A549 treated with AZD2906 at 1 μM for 4 hours (cell line): ENCODE measurements at places on chromosomes 2 and 18. TPM values are rescaled to one million over a fixed set of nuclear protein-coding genes. Genes with fewer than 3 reads are reported as not detected.

The STRADB gene
- total RNA-seq, result 18.1 to 25.4 TPM (median 23.8 TPM) in 5 replicates

The PSMA8 gene
- total RNA-seq, result not detected in 5 replicates

The EVX2 gene
- 0.01 TPM in 1 of 5 replicates, not detected in the others for total RNA-seq

The EMILIN2 gene
- 9.0 to 14.7 TPM (median 12.9 TPM) in 5 replicates for total RNA-seq

The CCDC102B gene
- 0.22 to 0.39 TPM (median 0.29 TPM) in 5 replicates for total RNA-seq

The GRHL1 gene
- total RNA-seq, result 0.93 to 1.3 TPM (median 1.1 TPM) in 5 replicates

The SLC4A5 gene
- 0.15 to 0.47 TPM (median 0.24 TPM) in 5 replicates for total RNA-seq

The ANO7 gene
- total RNA-seq, result 1.6 to 2.0 TPM (median 1.9 TPM) in 5 replicates

The SCN9A gene
- 2.3 to 4.5 TPM (median 3.7 TPM) in 5 replicates for total RNA-seq

The LYPD6 gene
- total RNA-seq, result 0.04 to 0.08 TPM (median 0.07 TPM) in 5 replicates

The THSD7B gene
- not detected in 5 replicates for total RNA-seq

The NEURL3 gene
- total RNA-seq, result 0.41 to 0.89 TPM (median 0.83 TPM) in 5 replicates

The ACP1 gene
- 180 to 235 TPM (median 188 TPM) in 5 replicates for total RNA-seq

The GYPC gene
- not detected in 5 replicates for total RNA-seq

The FAP gene
- total RNA-seq, result 0.08 to 0.11 TPM (median 0.09 TPM) in 3 of 5 replicates, not detected in the others

The FOXI3 gene
- 0.05 to 0.06 TPM (median 0.05 TPM) in 4 of 5 replicates, not detected in the other for total RNA-seq

The REG3A gene
- not detected in 5 replicates for total RNA-seq

The CABYR gene
- 13.5 to 19.7 TPM (median 14.1 TPM) in 5 replicates for total RNA-seq

The EGR4 gene
- 0.19 to 0.32 TPM (median 0.25 TPM) in 5 replicates for total RNA-seq

The SATB2 gene
- 2.7 to 3.2 TPM (median 3.0 TPM) in 5 replicates for total RNA-seq

The ABCB11 gene
- 0.01 to 0.06 TPM (median 0.02 TPM) in 5 replicates for total RNA-seq

The DES gene
- 0.14 to 0.69 TPM (median 0.27 TPM) in 5 replicates for total RNA-seq

The UGT1A4 gene
- 0.06 to 0.11 TPM (median 0.06 TPM) in 3 of 5 replicates, not detected in the others for total RNA-seq

The ORC2 gene
- total RNA-seq, result 12.0 to 14.9 TPM (median 13.0 TPM) in 5 replicates

The GATA6 gene
- total RNA-seq, result 1.3 to 1.9 TPM (median 1.8 TPM) in 5 replicates

The TDRD15 gene
- not detected in 5 replicates for total RNA-seq

The SCG2 gene
- 0.94 to 1.4 TPM (median 1.1 TPM) in 5 replicates for total RNA-seq

The TUBA3E gene
- 5.2 to 8.8 TPM (median 6.9 TPM) in 5 replicates for total RNA-seq

The GPR75 gene
- total RNA-seq, result 1.2 to 2.0 TPM (median 1.6 TPM) in 5 replicates

The ARHGAP28 gene
- total RNA-seq, result 0.09 to 0.17 TPM (median 0.13 TPM) in 4 of 5 replicates, not detected in the other

The ITPRID2 gene
- 35.9 to 51.2 TPM (median 38.1 TPM) in 5 replicates for total RNA-seq

The ALPG gene
- total RNA-seq, result 0.33 to 0.55 TPM (median 0.50 TPM) in 5 replicates

The MEX3C gene
- total RNA-seq, result 16.2 to 20.3 TPM (median 18.7 TPM) in 5 replicates

The HOXD12 gene
- not detected in 5 replicates for total RNA-seq

The MALL gene
- 115 to 148 TPM (median 127 TPM) in 5 replicates for total RNA-seq

The ASPRV1 gene
- total RNA-seq, result 0.20 to 0.38 TPM (median 0.25 TPM) in 5 replicates

The GPBAR1 gene
- 0.24 to 0.54 TPM (median 0.40 TPM) in 5 replicates for total RNA-seq

The GPR35 gene
- 0.24 to 1.1 TPM (median 0.77 TPM) in 5 replicates for total RNA-seq

The ACVR1 gene
- total RNA-seq, result 19.4 to 22.6 TPM (median 19.6 TPM) in 5 replicates

The NEU4 gene
- 0.13 to 0.40 TPM (median 0.21 TPM) in 5 replicates for total RNA-seq
